IMR-90 (cell line): ENCODE measurements at places on chromosomes 16 and 17.

GRCh38 chr16:73255031-73255430 lies 207.1 kb upstream of the ZFHX3 start:
- DNase-seq, result no peak

GRCh38 chr17:3596804-3597464 lies 12.3 kb downstream of the TRPV1 start:
- no peak for DNase-seq

DNA sequence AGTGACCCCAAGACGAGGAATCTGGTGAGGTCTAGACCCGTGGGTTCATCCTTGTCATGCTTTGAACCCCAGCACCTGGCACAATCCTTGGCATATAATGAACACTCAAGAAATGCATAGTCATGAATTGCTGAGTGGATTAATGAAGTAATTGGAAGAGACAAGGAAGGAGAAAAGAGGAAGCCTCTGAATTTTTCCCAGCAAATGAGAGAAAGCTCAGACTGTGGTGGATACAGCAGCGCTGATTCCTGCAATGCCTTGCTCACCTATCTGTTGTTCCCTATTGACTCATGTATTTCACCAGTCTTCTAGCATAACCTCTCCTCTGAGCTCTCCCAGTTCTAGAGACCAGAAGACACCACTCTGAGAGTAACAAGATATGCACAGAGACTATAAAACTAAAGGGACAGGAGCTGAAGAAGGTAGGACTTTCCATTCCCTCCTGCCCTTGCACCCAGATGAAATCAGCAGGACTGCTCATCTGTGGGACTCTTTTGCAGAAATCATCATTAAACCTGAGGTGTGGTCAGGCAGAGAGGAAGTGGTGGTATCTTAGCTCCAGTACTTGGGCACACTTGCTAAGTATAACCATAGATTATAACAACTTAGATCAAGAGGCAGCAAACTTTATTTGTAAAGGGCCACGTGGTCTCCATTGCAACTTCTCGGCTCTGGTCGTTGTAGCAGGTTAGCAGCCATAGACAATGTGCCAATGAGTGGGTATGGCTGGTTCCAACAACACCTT lies 102.8 kb downstream of the MAF start:
- DNase-seq, result no peak

- DNase-seq, result no peak
These were observed 109.6 kb upstream of the CACNG3 start for GRCh38 chr16:24146518-24146917.

- no peak for DNase-seq
These were observed 120.9 kb upstream of the SMURF2 start for GRCh38 chr17:64783031-64783461.

DNA sequence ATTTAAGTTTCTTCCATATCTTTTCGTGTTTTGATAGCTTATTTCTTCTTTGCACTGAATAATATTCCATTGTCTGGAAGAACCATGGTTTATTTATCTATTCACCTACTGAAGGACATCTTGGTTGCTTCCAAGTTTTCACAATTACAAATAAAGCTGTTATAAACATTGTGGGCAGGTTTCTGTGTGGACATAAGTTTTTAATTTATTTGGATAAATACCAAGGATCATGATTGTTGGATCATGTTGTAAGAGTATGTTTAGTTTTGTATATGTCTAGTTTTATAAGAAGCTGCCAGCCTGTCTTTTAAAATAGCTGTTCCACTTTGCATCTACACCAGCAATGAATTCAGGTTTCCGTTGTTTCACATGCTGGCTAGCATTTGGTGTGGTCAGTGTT lies 339.4 kb downstream of the CDH11 start:
- DNase-seq, result peak; percentile 1

- DNase-seq, result no peak
These were observed 130.3 kb downstream of the ZNF423 start for GRCh38 chr16:49725651-49726050.

DNA sequence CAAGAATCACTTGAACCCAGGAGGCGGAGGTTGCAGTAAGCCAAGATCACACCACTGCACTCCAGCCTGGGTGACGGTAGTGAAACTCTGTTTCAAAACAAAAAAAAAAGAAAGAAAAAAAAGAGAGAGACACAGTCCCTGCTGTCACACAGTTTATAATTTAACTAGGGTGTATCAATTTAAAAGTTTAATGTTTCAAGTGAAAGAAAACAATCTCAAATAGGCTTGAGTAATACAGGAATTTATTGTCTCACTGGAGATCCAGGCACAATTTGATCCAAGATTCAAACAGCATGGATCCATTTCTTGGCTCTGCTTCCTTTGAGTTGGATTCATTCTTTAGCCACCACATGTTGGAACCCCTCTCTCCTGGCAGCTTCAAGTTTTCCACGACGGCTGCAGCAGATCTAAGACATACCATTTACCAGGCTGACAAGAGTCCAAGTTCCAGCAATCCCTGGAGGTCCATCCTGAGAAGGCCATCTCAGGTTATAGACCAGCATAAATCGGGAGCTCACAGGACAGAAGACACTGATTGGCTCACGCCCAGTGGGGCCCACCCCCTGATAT lies 97.5 kb downstream of the YPEL2 start:
- DNase-seq, result no peak

- DNase-seq, result peak; percentile 72
These were observed 19.5 kb downstream of the PCTP start for GRCh38 chr17:55770196-55770870.

DNA sequence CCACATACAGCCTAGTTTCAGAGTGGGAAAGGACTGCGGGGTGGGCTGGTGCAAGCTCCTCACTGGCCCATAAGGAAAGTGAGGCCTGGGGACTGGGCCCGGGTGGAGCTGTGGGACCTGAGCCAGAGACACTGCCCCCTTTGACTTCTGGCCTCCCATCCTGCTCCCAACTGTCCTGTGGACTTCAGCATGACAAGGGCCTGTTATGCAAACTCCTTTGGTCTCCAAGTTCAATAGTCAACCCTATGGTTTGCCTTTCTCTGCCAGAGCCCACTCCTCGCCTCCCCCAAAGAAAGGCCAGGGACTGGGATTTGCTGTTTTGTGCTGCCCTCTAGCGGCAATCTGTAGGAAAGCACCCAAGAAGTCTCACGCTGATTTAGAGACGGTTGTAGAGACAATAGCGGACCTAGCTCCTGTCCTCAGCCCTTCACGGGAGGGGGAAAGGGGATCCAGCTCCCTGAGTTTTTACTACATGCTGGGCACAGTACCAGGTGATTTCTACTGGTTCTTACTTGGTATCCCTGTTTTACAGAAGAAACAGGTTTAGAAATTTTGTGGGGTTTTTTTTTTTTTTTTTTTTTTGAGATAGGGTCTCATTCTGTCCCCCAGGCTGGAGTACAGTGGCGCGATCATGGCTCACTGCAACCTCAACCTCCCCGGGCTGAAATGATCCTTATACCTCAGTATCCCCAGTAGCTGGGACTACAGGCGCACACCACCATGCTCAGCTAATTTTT lies 1.2 kb upstream of the TLCD3B start:
- peak; percentile 67 for DNase-seq

- no peak for DNase-seq
These were observed 20.6 kb downstream of the CHAD start for GRCh38 chr17:50447870-50448595.

GRCh38 chr17:50758524-50758923 lies 8.8 kb downstream of the ANKRD40CL start:
- no peak for DNase-seq

DNA sequence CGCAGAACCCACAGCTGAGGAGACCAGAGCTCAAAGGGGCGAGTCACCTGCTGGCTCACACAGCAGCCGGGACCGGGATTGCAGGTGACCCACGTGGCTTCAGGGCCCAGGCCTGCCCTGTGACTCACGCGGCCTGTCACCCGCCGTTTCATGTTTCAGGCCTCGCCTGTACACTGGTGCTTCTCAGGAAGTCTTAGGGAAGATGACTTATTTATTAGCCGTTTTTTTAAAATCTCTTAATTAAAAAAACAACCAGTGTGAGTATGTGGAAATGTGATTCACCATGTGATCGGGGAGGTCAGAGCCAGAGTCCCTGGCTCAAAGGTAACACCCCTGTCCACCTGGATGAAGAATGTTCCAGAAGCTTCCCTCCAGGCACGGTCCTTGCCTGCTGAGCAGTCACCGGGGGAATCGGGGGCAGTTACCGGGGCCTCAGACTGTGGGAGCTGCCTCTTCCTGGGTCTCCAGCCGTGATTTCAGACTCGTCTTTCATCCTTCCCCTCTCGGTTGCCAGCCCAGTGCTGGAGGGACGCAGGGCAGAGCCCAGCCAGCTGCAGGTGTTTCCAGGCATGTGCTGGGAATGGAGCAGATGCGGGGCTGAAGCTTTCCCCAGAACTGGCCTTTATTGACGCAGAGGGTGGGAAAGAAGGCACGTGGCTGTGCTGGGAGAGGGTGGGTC lies 49.3 kb downstream of the CMIP start:
- peak; percentile 94 for DNase-seq

GRCh38 chr16:11245988-11246387 lies 10.0 kb downstream of the SOCS1 start:
- no peak for DNase-seq

- DNase-seq, result no peak
These were observed 488 bp downstream of the SENP3 start for GRCh38 chr17:7562208-7562605.

DNA sequence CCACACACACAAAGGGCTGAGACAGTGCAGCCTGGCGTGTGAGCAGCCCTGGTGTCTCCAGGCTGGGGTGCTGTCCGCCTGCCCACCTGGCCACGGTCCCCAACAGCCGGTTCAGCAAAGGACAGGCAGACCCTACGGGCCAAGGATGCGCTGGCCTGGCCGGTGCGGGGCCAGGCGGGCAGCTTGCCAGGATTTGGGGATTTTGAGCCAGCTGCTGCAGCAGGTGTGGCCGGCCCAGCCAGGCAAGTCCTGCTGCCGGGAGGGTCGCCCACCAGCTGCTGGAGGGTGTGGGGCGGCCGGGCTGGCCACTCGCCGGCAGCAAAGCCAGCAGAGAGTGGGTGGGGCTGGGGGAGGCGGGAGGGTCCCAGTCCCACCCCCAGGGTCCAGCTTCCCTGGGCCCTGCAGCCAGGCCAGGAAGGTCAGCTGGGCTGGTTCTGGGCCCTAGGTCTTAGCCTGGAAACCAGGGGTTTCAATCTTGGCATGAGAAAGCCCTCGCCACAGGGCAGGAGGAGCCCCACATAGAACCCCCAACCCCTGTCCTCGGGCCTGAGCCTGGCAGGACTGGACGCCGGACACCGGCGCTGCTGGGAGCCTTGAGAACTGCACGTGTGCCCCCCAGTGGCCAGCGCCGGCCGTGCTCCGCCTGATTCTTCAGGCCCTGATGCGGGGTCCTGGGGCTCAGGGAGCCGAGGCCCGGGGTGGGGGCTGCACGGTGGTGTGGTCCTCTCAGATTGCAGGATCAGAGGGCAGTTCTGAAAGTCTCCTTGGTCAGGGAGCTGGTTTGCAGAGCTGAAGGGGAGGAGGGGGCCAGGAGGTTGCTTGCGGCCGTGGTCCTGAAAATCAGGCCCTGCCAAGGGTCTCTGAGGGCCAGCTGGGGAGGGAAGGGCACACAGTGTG lies 17.6 kb upstream of the SSTR5 start:
- peak; percentile 29 for DNase-seq

GRCh38 chr17:82570277-82570676 lies 50.7 kb downstream of the FOXK2 start:
- no peak for DNase-seq

GRCh38 chr16:70304892-70305448 lies 6.0 kb downstream of the DDX19B start:
- DNase-seq, result no peak

DNA sequence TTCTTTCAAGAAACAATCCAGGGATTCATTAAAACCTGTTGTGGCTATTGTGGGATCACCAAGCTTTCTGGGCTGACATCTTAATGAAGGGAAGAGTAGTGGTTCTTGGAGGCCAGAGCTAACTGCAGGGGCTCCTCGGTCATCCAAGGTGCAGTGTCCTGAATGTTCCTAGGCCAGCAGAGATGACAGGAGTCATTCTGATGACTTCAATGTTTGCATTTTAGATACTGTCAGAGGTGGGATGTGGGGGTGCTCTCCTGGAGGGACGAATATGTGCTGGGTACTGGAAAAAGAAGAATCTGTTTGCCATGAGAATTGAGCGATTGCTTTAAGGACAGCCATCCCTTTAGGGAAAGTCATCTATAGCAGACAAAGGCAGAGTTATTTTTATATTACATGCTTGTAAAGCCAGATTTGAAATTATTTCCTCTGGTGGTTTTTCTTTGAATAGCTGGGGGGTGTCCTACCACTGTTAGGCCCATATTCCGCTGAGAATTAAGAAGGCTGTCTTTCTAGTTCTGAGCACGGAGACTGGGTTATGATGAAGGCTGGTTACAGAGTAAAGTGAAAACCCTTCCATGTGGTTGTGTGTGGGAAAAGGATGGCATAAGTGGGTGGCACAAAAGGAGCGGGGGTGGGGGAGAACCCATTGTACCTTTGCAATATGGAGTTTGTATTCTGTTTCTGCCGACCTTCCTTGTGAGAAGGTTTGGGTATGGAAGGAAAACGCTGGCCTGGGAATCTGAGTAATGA lies 7.4 kb downstream of the HLF start:
- DNase-seq, result no peak

GRCh38 chr17:9150446-9151090 lies 129.3 kb downstream of the NTN1 start:
- DNase-seq, result peak; percentile 1

DNA sequence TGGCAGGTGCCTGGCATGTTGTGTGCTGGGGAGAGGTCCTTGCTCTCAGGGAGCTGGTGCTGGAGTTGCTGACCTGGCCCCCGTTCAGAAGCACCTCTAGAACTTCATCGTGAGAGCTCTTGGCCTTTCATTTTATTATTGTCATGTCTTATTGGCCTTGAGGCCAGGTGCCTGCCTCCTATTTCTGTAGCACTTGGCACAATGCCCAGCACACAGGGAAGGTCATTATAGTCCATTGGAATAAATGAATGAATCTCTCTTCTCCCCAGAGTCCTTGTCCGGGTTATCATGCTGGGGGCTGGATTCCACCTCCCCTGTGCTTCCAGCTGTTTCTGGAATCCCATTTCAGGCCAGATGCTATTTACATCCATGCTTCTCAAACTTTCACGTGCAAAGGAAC lies 169.2 kb downstream of the HAPSTR1 start:
- DNase-seq, result no peak

GRCh38 chr17:8121681-8122421 lies 2.1 kb downstream of the HES7 start:
- peak; percentile 55 for DNase-seq

DNA sequence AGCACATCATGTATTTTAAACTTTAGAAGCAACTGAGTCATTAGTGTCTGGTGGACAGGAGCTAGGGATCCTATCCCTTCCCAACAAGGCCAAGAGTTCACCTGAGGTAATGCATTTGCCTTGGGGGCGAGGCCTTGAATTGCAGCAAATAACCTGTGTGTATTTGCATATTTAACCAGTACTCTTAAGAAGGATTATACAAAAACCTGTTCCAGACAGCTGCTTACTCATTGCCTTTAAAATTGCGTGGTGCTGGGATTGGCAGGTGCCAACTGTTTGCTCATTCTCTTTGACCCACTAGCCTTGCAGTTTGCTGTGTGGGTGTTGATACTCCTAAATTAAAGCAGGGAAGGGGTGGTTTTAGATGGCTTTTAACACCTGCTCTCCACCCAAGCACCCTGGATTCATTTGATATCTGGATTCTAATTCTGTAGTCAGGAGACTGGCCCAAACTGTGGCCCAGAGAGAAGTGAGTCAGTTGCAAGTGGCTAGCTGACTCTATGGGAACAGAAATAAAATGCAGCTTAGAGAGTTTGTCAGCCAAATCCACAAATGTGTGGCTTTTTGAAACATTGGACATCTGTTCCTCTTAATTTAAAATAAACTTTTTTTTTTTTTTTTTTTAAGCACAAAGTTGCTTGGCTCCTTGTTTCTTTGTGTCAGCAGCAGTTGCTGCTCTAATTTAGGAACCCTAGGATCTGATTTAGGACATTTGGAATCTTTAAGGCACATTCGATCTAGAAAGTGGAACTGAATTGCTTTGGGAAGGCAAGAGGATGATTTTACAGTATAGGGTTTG lies 46.9 kb downstream of the TUBD1 start:
- DNase-seq, result peak; percentile 89
